ENCODE measurements at places on chromosomes 11 and 22.
A peak's percentile ranks its signal among the peaks of the same experiment; 100 is the strongest.

GRCh38 chr11:28819741-28820140 lies 711.6 kb downstream of the METTL15 start:
- DNase-seq: no peak

GRCh38 chr11:67436459-67437081 lies 912 bp downstream of the PTPRCAP start:
- DNase-seq: no peak

GRCh38 chr11:66687831-66688281 lies 10.2 kb upstream of the RBM4B start:
- no peak for DNase-seq

GRCh38 chr11:101944923-101945322 lies 28.6 kb upstream of the ANGPTL5 start:
- DNase-seq: no peak

DNA sequence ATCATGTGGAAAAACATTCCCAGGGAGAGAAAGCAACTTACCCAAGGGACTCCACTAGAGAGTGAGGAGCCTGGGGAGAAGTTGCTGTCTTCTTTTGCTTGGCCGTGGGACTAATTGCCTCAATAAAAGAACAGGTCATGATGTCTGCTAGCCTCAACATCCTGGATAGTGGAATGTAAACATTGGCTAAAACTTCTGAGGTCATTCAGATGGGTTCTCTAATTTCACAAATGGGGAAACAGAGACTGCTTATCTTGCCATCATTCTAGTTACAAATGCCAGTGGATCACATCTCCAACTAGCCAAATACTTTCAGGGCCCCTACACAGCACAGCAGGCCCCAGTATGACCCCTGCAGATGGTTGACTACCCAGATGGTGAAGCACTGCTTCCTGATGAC lies 28.4 kb upstream of the PAMR1 start:
- peak; percentile 80 for DNase-seq

DNA sequence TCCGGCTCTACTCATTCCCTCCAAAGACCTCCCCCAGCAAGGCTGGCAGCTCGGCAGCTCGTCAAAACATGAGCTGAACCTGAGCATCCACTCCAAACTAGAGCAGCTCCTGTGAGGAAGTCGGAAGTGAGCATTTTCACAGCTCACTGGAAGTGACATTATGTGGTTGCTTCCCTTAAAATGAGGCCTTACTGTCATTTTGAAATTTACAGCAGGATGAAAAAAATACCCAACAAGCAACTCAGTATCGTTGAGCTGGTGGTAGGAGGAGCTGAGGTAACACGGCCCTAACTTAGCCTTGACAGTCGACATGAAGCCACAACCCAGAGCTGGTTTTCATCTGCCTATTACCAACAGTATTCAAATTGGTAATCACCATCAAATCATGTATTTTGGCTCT lies 38.0 kb upstream of the ARFGAP3 start:
- no peak for DNase-seq
